ENCODE measurements at places on chromosomes 1 and 21.

DNA sequence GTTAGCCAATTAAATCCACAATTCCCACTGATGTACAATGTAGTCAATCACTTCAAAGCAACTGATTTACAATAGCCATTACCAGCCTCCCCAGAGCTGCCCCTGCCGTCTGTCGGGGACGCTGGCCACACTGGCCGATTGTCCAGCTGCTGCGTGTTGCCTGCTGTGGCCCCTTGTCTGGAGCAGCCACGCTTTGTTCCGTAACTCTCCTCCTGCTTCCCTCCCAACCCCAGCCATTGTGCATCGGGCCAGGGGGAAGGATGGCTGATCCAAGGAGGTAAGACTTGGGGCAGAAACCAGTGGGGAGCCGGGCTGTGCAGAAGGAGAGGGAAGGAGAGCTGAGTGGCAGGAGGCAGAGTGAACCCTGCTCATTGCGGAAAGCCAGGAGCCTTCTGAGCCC lies 83.6 kb upstream of the LYST start:
- peaks cover 5% of the 10 kb centered on the region for H3K27me3 ChIP-seq
- no peak overlapping the region for H3K4me3 ChIP-seq
- no peaks in the 10 kb centered on the region for H3K36me3 ChIP-seq
- H3K27ac ChIP-seq = no peak overlapping the region

GRCh38 chr1:8238141-8239038 lies 79.5 kb upstream of the SLC45A1 start:
- H3K27ac ChIP-seq = no peak overlapping the region
- no peaks in the 10 kb centered on the region for H3K36me3 ChIP-seq
- H3K4me3 ChIP-seq = no peak overlapping the region
- H3K27me3 ChIP-seq = peaks cover 16% of the 10 kb centered on the region
- no peak for DNase-seq

DNA sequence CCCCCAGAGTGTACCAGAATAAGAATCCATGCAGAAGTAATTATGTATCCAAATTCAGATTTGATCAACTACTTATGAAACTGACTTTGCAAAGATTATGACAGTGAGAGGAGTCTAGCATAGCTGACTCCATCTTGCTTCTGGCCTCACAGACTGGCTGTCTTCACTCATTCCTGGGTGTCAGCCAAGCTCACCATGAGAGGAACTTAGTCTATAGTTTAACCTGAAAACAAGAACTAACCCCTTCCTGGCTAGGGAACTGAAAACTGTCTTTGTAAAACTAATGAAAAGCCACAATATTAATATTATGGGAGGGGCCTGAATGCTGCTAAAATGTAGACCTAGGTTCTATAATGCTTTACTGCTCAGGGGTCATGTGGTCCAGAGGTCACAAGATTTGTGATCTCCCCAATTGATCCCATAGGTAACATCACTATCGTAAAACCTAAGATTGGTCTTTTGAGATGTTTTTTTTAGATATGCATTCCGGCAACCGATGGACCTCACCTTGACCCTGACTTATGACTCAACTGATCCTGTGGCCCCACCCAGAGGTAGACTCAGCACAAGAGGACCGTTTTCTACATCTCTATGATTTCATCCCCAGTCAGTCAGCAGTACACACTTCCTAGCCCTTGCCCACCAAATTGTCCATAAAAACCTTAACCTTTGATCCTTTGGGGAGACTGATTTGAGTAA lies 55.2 kb downstream of the ATP1B1 start:
- peaks cover 23% of the 10 kb centered on the region for H3K4me1 ChIP-seq
- H3K27me3 ChIP-seq = no peaks in the 10 kb centered on the region
- DNase-seq = no peak
- no peak overlapping the region for H3K4me3 ChIP-seq
- H3K36me3 ChIP-seq = peaks cover 6% of the 10 kb centered on the region

DNA sequence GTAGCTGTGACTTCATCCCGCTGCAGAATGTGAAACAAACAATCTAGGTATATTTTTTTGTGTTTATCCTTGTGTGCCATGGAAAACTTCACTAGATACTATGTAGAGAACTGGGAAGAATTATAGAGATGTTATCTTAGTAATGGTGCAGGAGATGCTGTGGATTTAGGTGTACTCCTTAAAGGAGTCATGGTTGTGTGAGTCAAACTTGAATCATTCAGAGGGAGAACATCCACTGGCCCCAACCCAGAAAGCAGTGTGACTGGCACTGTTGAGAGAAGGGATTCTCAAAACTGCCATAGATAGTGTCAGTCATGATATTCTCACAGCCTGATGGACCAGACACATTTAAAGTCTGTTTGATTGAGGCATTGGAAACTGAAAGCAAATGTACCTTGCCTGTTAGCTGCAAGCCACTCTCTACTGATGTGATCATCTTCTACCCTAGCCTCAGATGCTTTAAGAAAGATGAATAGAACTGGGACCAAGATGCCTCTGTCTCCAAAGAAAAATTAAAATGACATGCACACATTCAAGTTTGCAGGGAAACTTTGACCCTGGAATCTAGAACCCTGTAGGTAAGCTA lies 754.6 kb downstream of the MRPL39 start:
- H3K4me3 ChIP-seq = no peak overlapping the region
- no peak for DNase-seq
- no peaks in the 10 kb centered on the region for H3K27me3 ChIP-seq
- no peaks in the 10 kb centered on the region for H3K36me3 ChIP-seq
- no peaks in the 10 kb centered on the region for H3K4me1 ChIP-seq
- H3K27ac ChIP-seq = no peak overlapping the region

DNA sequence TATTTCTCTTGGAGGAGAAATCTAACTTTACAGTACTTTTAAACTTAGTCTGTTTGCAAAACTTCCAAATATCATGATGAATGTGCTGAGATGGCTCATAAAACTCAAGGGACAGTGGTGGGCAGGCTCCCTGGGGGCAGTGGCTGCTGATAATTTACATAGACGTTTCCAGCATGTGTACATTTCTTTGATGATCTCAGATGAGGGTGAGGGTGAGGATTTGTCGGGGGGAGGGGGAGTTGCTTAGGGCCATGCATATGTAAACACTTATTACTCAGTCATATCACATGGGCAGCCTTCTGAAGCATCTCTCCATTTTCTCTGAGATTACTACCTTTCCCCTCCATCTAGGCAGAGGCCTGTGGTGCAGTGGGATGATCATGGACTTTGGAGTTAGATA lies 152.9 kb upstream of the HMGB4 start:
- H3K4me1 ChIP-seq = no peaks in the 10 kb centered on the region
- no peak overlapping the region for H3K4me3 ChIP-seq
- DNase-seq = no peak
- H3K36me3 ChIP-seq = no peaks in the 10 kb centered on the region

- H3K4me1 ChIP-seq = peaks cover 67% of the 10 kb centered on the region
- H3K27ac ChIP-seq = peak overlapping the region; percentile 93
Observed at GRCh38 chr1:244450597-244451538, 841 bp downstream of the ADSS2 start.

GRCh38 chr1:3693321-3693720 lies 41.0 kb downstream of the TP73 start:
- H3K27me3 ChIP-seq = peaks cover 25% of the 10 kb centered on the region
- no peaks in the 10 kb centered on the region for H3K36me3 ChIP-seq
- DNase-seq = no peak
- no peak overlapping the region for H3K4me3 ChIP-seq
- peaks cover 32% of the 10 kb centered on the region for H3K4me1 ChIP-seq

DNA sequence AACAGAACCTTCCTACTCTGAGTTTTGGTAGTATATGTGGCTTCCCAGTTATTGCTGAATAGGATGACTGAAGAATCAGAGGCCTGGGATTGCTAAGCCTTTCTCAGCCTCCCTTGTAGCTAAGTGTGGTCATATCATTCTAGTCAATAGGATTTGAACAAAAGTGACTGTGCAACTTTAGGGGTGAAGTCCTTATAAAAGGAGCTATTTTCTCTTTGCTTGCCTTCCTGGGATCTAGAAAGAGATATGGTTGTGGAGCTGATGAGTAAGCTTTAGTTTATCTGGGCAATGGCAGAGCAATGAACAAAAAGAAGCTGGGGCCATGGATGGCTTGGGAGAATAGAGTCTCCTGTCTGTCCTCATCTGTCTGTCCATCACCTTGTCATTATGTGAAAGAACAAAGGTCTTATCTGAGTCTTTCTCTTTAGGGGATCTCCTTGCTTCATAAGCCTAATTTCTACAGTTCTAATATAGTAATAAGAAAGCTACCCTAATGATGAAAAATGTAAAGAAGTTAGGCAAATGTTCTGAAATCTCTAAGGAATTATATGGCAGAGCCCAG lies 91.5 kb downstream of the TENT5C start:
- H3K4me1 ChIP-seq = no peaks in the 10 kb centered on the region
- no peak for DNase-seq
- no peak overlapping the region for H3K4me3 ChIP-seq
- H3K27me3 ChIP-seq = peaks cover 13% of the 10 kb centered on the region
- no peaks in the 10 kb centered on the region for H3K36me3 ChIP-seq

GRCh38 chr1:243483071-243483771 lies 227.4 kb downstream of the SDCCAG8 start:
- no peak overlapping the region for H3K27ac ChIP-seq
- peak; percentile 67 for DNase-seq
- peak overlapping the region; percentile 82 for H3K4me3 ChIP-seq
- peaks cover 5% of the 10 kb centered on the region for H3K36me3 ChIP-seq
- H3K27me3 ChIP-seq = peaks cover 27% of the 10 kb centered on the region

DNA sequence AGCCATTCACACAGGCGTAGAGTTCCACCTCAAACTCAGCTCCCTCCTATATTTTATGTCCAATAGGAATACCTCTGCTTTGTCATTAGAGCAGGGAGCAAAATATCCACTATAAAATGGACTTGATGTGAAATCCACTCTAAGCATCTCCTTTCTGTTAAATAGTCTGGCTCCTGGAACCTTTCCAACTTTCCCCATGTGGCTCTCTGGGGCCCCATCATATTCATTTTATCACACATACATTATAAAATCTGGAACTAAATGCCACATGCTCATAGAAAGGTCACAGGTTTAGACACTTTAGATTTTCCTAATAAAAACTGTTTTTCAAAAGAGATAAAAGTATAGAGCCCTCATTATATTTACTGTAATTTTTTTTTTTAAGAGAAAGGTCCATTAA lies 82.1 kb downstream of the PTPN14 start:
- H3K27me3 ChIP-seq = no peaks in the 10 kb centered on the region
- H3K4me1 ChIP-seq = peaks cover 26% of the 10 kb centered on the region
- peaks cover 17% of the 10 kb centered on the region for H3K36me3 ChIP-seq
- DNase-seq = no peak

GRCh38 chr1:38899560-38899959 lies 18.2 kb upstream of the GJA9 start:
- no peak overlapping the region for H3K27ac ChIP-seq
- H3K36me3 ChIP-seq = no peaks in the 10 kb centered on the region
- peaks cover 4% of the 10 kb centered on the region for H3K27me3 ChIP-seq
- H3K4me1 ChIP-seq = no peaks in the 10 kb centered on the region

GRCh38 chr1:58781541-58782177 lies 2.2 kb downstream of the JUN start:
- peak overlapping the region; percentile 98 for H3K4me3 ChIP-seq
- DNase-seq = peak; percentile 63
- H3K4me1 ChIP-seq = peaks cover 37% of the 10 kb centered on the region

DNA sequence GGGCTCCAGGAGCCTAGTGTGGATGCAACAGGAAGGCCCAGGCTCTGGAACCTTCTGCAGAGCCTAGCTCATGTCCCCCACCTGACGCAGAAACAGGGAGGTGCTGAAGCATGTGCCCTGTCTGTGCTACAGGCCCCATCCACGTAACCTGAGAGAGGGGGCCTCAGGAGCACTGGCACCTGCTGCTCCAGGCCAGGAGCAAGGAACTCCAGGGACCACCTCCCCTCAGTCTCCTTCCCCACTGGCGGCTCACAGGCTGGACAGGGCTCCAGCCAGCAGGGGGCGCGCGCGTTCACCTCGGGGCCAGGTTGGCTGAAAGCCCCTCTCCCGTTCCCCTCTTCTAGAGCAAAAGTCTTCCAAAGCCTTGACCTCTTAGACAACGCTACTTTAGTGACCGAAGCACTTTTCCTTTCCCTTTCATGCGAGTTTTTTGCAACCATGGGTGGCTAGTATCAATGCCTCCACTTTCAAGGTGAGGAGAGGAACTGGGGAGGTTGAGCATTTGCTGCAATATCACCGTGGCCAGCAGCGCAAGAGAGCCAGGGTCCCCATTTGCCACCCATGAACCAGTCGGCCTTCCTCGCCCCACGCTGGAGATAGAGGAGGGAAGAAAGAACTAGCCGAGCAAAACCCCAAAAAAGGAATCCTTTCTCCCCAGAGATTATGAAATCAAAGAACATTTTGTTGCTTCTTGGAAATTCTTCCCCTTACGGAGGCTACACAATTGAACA lies 52.4 kb upstream of the GPR157 start:
- H3K36me3 ChIP-seq = peaks cover 13% of the 10 kb centered on the region
- H3K27me3 ChIP-seq = peaks cover 60% of the 10 kb centered on the region
- H3K4me3 ChIP-seq = peak overlapping the region; percentile 82
- no peak overlapping the region for H3K27ac ChIP-seq
- DNase-seq = peak; percentile 92
- peaks cover 19% of the 10 kb centered on the region for H3K4me1 ChIP-seq

DNA sequence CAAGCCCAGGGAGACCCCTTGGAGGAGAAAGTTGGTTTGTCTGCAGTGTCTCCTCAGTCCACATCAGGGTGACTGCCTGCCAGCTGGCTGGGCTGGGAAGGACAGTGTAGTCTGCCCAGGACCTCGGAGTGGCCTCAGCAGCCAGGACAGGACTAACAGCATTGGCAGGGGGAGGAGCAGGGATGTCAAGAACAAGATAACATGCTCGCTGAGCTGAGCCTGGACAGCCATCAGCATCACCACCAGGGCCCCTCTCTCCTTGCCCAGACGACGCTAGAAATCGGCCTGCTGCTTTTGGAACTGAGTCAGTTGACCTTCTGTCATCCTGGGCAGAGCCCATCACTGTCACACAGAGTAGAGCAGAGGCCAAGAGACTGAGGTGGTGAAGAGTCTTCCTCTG lies 83.6 kb upstream of the CNTN2 start:
- H3K36me3 ChIP-seq = no peaks in the 10 kb centered on the region
- no peak for DNase-seq
- H3K27ac ChIP-seq = no peak overlapping the region
- H3K27me3 ChIP-seq = peaks cover 52% of the 10 kb centered on the region

- no peak overlapping the region for H3K27ac ChIP-seq
- no peak overlapping the region for H3K4me3 ChIP-seq
- peaks cover 5% of the 10 kb centered on the region for H3K4me1 ChIP-seq
Observed at GRCh38 chr1:196464480-196464941, 143.7 kb downstream of the KCNT2 start.

DNA sequence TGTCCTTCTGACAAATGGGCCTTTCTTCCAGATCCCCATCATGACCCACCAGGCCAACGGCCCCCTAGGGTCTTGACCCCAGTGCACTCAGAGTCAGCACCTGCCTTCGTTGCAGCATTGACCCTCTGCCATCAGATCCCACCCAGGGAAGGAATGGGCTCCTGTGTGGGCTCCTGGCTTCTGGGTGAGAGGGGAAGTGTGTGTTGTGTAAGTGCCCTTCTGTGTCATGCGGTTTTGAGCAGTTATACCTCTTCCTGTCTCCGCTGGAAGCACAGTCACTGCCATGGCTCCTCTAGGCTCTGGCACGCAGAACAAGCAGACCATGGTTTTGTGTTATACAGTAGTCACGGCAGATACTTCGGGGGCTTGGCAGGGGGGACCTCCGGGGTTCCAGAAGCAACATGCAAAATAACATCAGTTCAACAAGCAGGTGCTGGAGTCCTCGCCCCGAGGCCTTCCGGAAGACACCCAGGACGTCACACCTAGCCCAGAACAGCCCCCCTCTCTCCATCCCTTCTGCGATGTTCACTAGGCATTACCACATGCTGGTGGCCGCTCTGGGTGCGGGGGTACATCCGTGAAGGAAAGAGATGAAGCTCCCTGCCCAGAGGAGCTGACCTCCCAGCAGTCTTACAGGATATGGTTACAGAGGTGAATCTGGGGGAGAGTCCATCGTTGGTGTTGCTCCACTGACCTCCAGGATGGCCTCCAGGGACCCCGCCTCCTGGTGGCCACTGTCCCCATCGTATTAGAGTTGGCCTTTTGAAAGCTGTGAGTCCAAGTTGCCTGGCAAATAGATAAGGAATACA lies 17.4 kb upstream of the KCNAB2 start:
- peaks cover 64% of the 10 kb centered on the region for H3K27me3 ChIP-seq
- peaks cover 9% of the 10 kb centered on the region for H3K4me1 ChIP-seq
- no peak overlapping the region for H3K27ac ChIP-seq
